DMS79 (cell line): ENCODE measurements at places on chromosomes 1 and 21.

GRCh38 chr1:2646837-2647236 is 14.0 kb upstream of the MMEL1 start:
- no peak for DNase-seq

DNA sequence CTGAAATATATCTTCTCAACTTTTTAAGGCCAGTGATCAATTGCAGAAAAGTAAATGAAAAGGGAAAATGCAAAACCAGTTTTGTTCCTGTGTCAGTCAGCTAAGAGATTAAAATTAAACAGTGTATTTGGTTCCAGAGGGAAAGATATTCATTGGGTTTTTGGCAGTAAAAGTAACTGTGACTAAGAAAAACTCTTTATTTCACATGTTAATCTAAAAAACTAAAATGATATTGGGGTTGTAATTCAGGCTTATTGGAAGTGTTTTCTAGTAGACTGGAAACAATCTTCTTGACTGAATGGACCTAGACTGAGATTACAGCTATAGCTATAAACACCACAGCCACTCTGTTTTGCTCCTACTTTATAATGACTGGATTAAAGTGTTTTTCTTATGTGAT is 413.9 kb downstream of the ADGRL2 start:
- no peak for DNase-seq

DNA sequence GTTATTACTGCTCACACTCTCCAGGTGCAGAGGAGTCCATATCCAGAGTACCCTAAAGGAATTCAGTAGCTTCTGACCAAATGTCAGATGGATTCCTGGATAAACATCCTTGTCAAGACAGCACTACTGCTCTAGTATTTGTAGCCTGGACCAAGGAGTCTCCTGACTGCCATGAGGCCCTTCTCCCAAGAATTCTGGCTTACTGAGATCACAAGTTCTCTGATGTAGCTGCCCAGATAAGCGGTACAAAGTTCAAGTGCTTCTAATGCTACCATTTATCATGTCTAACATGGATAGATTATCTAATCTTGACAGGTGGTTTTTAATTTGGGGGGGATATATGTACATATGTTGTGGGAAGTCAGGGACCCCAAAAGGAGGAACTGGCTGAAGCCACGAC is 196.6 kb upstream of the HMCN1 start:
- DNase-seq: no peak

DNA sequence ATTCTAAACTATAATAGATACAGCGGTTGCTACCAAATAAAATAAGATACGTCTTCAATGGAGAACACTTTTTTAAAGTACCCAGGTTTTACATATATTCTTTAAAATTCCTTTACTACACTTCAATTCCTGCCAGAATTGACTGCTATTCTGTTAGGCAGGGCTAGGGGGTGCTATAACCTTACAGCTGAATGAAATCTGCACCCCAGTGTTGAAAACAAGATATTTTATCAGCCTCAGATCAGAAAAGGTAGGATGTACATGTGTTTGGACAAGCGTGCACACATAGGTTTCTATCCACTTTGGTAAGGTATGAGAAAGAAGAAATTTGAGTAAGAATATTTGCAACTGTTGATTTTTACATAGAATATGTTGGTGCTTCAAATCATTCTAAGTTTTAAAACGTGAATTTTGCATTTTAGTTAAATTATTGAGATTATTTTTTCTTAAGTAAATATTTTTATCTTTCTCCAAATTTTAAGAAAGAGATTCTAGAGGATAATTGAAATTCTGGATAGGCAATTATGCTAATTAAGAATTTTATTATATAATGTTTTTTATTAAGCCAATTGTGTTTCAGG is 490.8 kb upstream of the ADGRL4 start:
- no peak for DNase-seq

DNA sequence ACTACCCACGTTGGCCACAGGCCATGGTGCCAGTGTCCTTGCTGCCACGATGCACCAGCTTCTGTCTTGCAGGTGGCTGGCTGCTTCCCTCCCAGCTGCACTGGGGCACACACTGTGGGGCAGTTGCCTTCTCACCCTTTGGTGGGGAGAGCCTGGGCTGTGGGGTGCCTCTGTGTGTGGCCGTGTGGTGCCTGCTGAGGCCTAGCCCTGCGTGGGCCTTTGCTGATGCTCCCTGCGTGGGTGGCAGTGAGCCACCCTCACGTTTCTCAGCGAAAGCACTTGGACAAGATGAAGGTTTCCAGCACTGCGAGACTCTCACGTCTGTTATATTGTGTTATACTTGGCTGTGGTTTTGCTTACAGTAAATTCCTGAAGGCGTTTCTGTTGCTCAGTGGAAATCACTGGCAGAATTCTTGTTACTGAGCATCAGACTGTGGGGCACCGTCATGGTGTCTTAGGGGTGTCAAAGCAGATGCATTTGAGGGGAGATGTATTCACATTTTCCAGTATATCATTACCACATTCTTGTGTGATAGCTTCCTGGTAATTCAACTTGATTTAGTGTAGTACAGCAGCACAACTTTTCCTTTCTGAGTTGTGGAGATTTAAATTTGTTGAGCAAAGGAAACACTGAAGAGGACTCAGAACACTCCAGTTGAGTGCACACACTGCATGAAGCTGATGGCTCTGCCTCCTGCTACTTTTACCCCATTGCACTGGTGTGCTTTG is 124.7 kb downstream of the PCBP3 start:
- no peak for DNase-seq

GRCh38 chr1:86156566-86157455 is at the start of gene COL24A1:
TSS of gene COL24A1 (minus strand) at chr1:86156772. CDS start at chr1:86156396, 376 bp downstream.
- no peak for DNase-seq

- DNase-seq: no peak
These were observed 40.4 kb upstream of the PIGC start for GRCh38 chr1:172484252-172484651.

- no peak for DNase-seq
These were observed 25.9 kb downstream of the KRTAP19-8 start for GRCh38 chr21:31012133-31013089.

DNA sequence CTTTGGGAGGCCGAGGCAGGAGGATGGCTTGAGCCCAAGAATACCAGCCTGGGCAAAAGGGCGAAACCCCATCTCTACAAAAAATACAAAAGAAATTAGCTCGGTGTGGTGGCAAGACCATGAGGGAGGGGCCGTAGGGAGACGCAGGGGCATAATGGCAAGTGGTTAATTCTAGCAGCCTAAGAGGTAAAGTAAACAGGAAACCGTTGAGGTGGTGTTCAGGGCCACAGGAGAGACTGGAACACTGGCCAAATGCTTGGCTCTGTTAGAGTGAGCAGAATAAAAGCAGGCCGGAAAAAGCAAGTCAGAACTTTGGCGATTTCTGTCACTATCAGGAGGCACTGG is 89.2 kb downstream of the RIPK4 start:
- no peak for DNase-seq

DNA sequence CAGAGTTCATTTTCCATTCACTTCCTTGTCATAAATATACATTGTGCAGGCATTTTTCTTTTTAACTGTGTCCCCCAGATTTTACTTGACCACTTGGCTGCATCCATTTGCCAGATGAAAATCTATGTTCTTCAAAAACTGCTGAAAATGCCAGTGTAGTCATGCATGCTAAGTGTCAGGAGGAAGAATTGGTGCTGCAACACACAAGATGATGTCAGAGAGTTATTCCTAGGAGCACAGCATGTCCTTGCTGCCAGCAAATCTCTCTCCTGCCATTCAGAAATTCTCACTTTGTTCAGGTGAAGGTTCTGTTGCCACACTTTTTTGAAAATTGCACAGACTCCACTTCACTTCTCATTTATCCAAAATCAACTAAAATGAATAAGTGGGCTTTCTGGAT is 106.4 kb upstream of the MAGI3 start:
- no peak for DNase-seq

GRCh38 chr21:25737421-25737820 is 2.6 kb downstream of the GABPA start:
- DNase-seq: no peak

DNA sequence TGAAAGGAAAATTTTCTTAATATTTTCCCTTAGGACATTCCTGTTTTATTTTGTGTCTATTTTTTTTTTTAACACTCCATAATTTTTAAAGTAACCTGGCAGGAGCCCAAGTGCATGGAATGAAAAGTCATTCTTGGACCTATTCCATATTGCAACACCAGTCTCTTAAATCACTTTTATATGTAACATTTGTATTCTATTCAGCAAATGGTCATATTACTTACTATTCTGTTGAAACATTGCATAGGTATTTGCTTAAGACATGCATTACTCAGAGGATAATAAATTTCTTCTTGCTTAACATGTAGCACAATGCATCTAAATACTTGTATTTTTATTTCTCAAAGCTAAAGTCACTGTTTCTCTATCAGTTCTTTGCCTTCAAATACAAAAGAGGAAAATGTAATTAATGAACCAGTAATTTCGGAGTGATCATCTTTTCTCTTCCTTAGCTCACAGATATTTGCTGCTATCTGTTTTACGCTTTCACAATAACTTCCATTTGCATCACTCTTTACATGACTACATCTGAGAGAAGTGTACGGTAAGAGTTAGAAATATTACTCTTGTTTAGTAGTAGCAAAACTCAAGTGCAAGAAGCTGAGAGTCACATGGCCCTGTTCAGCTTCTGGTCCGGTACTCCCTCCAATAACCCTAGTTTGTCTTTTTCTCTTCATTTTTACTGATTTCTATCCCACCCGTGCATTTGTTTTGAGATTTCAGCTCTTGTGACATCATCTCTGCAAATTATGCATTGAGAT is 394.8 kb downstream of the USP25 start:
- no peak for DNase-seq

GRCh38 chr1:94797291-94797690 is 22.9 kb upstream of the SLC44A3 start:
- no peak for DNase-seq

DNA sequence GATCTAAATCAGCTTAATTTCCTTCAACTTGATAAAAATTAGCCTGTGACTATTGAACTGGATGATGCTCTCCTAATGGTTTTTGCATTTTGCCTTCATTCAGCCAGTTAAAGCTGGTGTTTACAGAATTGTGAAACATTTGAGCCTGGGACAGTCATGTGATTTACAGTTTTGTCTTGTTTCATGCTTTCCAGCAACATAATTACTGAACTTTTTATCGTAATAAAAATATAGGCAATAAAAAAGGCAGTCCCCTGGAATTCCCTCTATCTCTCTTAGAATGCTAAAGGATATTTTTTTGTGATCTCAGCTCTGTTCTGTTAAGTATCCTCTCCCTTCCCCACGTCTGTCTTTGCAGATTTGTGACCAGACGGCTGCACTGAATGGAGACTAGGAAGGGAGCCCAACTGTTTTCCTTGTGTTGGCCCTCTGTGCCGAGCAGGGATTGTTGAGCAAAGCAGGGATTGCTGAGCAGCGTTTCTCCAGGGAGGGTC is 70.3 kb upstream of the RGL1 start:
- no peak for DNase-seq

DNA sequence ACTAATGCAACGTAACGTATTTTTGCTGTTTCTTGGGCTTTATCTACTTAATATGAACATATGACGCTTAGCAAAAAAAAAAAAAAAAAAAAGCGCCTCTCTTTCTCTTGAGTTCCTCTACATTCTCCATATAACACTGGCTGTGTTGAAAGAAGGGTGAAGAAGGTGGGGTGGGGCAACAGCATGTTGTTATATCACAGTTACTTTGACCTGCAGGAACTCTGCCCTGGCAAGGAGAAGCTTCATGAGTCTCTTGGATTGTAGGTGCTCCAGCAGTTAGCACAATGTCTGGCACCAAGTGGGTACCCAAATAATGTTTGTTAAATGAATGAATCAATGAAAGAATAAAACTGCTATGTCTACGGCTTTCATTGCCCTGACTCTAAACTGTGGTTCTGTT is 162.6 kb downstream of the ATG4C start:
- DNase-seq: no peak

- DNase-seq: peak; percentile 98
These were observed 21.3 kb downstream of the MIIP start for GRCh38 chr1:12040457-12041051.

DNA sequence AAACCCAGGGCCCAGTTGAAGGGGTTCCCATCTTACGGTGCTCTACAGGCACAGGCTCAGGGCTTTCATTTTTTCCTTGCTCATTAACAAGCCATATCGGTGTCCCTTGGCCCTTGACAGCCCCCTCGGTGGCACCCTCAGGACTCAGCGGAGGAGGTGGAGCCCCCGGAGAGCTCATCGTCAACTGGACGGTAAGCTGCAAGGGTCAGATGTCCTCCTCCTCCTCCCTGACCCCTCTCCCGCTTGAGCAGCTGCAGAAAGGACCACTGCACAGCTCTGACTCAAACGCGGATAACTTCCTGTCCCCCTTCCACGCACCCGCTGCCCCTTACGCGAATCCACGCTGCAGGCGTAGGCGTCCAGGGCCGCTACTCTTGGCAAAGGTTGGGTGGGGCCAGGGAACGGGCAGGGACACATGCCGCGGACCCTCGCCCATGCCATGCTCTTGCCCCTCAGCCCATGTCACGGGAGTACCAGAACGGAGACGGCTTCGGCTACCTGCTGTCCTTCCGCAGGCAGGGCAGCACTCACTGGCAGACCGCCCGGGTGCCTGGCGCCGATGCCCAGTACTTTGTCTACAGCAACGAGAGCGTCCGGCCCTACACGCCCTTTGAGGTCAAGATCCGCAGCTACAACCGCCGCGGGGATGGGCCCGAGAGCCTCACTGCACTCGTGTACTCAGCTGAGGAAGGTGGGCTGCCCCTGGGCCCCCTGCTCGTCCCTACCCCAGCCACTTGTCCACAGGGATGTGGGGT is 14.7 kb downstream of the TMEM81 start:
- no peak for DNase-seq

DNA sequence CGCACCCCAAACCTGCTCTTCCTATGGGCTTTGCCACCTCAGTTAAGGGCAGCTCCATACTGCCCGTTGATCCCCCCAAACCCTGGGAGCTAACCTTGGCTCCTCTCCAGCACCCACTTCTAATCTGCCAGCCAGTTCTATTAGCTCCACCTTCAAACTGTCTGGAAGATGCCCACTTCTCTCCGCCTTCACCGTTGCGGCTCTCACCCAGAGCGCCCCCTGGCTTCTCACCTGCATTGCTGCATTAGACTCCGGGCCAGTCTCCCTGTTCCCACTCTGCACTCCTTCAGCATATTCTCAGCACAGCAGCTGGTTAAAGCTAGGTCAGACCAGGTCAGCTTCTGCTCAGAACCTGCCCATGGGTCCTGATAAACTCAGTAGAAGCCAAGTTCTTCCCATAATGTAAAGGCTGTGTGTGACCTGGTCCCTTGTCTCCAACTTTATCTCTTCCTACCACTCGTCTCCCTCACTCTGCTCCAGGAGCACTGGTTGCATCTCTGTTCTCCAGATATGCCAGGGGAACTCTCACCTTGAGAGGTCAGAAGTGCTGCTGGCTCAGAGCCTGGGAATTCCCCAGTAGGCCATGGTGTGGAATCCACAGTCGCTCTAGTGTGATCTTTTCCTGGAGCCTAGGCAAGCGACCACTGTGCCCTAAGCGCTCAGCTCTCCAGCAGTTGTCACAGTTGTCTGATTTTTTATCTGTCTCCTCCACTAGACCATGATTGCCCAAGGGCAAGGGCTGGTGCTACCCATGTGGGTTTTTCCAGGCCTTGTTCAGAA is 150.3 kb downstream of the HMGB4 start:
- no peak for DNase-seq
